ENCODE measurements at places on chromosomes 2 and 18.
A peak's percentile ranks its signal among the peaks of the same experiment; 100 is the strongest.

- DNase-seq = no peak
Measured at GRCh38 chr18:33097126-33097525, 324.3 kb upstream of the KLHL14 start.

GRCh38 chr2:235194351-235194750 is 242.5 kb downstream of the SH3BP4 start:
- peak; percentile 94 for DNase-seq

DNA sequence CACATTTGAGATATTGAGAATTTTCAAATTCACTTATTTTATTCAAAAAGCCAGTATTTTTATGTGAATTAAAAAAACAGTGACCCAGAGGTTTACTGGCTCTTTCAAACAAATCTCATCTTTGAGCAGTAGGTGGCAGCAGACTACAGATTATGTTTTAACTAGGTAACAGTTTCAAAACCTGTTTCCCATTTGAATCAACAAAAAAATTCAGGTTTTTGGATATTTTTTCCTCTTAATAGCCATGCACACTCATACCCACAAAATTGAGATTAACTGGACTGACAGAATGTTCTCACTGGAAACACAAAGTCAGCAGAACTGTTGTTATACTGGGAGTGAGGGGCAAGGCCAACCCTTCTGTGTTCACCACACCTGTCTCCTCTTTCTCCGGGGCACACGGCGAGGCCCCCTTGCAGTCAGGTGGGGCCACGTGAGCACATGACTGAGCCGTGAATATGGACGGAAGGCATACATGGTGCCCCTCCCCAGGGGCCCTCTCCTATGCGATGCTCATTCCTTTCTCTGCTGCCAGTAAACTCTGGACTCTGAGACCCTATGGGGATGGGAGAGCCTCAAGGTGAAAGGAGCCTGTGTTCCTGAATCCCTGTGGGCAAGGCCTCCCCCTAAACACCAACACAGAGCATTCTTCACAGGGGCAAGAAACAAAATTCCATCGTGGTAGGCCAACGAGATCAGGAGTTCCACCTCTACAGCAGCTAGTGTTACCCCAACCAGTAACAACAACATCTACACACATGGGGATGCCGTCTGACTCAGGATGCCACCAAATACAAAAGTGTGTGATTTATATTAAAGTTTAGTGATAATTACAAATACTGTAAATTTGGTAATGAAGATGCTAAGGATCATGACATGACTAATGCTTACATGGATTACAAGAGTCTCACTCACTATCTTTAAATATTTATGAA is 80.4 kb downstream of the LPIN2 start:
- peak; percentile 86 for DNase-seq

DNA sequence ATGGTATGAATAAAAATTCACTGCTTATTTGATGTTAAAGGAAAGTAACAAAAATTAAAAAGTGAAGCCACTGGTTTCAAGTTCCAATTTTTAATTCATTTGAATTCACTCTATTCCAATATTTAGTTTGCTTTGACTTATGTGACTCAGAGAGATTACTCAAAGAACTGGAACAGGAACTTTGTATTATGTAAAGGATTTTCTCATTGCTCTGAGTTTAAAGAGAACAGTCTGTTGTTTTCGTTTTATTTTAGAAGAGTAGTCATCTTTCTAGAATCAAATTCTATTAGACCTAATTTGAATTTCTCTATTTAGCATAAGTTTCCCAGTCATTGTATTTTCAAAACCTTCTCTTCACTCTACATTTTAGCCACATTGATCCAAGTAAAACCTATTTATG is 300.1 kb upstream of the SLC8A1 start:
- no peak for DNase-seq

DNA sequence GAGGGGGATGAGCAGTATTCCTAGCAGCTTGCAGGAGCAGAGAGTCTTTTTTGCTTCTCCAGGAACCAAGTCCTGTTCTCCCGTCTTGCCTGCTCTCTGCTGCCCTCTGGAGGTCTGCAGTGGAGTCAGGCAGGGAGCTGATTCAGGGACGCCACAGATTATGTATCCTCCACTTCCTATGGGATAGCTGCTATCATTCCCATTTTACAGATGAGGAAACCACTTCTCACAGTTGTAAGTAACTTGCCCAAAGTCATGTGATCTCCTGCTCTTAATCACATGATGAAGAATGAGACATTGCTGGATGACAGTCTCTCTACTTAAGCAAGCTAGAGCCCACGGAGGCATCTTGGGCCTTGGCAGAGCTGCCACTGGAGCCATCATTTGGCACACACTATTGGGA is 8.3 kb downstream of the SLC4A5 start:
- peak; percentile 72 for DNase-seq

DNA sequence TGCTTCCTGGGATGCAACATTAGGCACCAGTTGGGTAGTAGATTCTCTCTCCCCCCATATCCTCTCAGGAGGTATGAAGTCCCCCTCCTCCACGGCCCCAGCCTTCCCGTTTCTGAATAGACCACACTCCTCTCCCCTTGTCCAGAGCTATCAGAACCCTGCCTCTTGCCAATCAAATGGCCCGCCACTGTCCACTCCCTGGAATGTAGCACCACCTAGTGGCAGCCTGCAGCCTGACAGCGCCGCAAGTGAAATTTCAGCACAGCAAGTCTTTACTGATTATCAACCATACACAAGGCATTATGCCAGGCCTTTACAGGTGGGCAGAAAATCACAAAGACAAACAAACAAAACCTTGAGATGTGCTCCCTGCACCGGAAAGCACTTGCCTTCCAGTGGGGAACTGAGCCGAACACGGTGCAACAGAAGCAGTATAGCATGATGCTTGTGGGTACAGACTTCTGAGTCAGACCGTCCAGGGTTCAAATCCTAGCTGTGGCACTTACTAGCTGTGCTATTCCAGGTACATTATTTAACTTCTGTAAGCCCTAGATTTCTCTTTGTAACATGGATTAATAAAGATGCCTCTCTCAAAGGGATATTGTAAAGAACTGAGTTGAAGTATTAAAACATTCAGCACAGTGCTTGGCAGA is 174.0 kb downstream of the SMAD2 start:
- DNase-seq = peak; percentile 51

GRCh38 chr2:157782057-157782845 is 93.9 kb downstream of the ACVR1 start:
- DNase-seq = peak; percentile 28

DNA sequence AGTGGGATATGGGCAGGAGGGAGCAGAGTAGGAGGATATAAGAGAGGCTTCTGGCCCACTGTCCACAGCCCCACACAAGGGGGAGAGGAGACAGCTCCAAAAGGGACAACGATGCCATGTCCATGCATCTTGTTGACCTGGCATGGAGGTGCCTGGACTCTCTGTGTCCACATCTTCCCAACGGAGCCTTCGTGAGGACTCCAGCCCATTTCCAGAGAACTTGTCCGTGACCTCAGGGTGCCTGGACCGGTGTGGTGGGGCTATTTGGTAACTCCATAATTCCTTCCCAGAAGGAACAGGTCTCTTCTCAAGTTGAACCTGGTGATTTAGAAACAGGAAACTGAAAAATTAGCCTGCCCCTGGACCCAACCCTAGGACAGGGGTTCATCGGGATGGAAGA is 133.9 kb downstream of the CYP26B1 start:
- DNase-seq = no peak

GRCh38 chr2:2542966-2543611 is 212.0 kb upstream of the MYT1L start:
- no peak for DNase-seq

DNA sequence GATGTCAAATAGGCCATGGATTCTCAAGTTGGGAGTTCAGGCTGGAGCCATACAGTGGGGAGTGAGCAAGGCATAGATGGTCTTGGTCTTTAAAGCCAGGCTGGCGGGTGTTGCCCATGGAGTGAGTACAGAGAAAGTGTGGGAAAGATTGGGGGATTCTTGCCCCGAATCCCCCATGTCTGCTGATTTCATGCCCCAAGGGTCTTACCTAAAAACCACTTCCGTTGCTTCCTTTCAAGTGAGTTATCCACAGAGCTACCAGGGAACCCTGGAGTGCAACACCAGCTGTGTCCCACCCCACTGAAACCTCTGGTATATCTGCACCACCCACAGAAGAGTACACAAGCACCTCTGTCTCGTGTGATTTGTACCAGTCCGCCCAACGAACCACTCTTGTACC is 31.4 kb downstream of the FHOD3 start:
- DNase-seq = no peak

DNA sequence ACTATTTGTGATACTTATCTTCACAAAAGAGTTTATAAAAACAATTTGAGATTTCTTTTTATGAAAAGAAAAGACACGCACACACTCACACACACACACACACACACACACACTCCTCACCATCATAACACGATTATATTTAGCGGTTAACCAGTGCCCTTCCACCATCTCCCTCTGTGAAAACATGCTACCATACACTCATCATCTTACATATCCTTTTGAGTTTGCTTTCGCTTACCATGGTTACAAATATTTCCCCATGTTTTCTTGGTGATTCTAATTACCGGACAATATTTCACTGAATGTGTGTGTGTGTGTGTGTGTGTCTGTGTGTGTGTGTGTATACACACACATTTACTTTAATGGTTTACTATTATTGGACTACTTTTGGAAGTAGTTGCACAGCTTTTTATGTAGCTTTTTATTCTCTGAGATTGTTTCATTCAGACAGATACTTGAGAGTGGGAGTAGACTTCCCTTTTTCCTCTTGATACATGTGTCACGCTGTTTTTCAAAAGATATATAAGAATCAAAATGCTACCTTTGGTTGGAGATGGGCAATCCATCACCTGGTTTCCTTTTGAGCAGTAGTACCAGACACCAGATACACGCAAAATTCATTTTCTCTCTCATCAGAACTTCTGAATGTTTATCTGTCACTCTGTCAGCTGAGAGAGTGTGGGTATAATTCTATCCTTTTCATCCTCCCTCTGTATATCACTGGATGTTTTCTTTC is 138.1 kb downstream of the SETBP1 start:
- DNase-seq = no peak

- DNase-seq = no peak
Measured at GRCh38 chr18:33928231-33928630, 296.5 kb downstream of the NOL4 start.

GRCh38 chr2:219402665-219403515 is 15.2 kb upstream of the DNPEP start:
- DNase-seq = peak; percentile 72

DNA sequence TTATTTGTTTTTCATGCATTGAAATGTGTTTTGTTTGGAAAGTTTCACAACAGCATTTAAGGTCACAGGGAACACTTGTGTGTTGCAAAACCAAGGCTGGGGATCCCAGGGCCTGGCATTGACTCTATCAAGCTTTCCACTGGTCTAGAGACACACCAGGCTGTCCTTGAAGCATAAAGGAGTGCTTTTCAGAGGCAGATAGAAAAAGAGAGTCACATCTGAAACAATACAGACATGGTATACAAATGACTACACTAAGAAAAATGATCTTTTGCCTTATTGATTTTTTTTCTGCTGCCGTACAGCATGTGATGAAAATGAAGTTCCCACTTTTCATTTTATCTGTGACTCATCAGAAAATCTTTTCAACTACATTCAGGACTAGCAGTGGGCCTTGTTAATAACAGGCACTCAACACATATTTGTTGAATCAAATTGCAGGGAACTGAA is 61.9 kb upstream of the ZCCHC2 start:
- no peak for DNase-seq

DNA sequence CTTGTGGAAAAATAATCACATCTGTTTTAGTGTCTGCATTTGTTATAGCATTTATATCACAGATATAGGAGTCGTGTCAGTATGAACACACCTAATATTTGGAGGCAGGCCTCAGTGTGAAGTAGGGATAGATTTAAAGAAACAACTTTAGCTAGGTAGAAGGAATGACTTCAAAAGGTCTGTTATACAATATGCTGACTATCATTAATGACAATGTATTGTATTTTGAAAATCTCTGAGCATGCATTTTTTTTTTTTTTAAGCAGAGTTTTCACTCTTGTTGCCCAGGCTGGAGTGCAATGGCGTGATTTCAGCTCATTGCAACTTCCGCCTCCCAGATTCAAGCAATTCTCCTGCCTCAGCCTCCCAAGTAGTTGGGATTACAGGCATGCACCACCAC is 248.3 kb downstream of the EN1 start:
- no peak for DNase-seq

- no peak for DNase-seq
Measured at GRCh38 chr2:141698500-141698899, 432.3 kb downstream of the LRP1B start.

DNA sequence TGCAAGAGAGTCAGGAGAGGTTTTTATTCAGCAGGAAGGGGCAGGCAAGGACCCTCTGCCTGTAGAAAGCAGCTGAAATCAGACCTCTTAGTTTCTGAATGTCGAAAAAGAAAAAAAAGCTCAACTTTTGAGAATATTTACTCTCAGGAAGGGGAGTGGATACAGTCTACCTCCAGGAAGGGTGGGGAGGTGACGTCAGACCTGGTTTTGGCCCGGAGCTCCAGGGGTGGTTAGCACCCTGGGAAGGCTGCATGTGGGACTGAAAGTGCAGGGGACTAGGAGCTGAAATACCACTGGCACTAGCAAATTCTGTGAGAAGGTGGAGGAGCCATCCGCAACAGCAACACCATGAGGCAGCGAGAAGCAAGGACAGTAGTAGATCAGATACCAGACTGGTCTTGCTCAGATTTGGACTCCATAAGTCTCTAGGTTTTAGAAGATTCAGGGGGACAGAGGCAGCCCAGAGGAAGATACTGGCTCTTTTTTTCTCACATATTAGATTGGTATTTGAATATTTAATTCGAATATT is 19.8 kb downstream of the MC2R start:
- no peak for DNase-seq

DNA sequence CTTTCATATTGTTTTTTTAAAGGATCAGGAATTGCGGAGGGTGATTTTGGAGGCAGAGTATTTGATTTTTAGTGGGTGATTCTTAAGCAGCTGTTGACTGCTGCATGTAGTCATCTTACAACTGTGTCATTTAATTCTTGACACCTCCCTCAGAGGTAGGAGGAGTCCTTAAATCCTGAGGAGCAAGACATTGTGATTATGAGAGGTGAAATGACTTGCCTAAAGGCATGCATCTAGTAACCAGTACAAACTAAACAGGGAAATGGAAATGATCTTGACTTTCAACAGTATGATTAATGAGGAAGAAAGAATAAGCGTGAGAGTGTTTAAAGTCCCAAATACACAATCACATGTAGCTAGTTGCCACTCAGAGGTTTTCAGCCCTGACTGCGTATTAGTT is 440.7 kb downstream of the THSD7B start:
- DNase-seq = no peak

DNA sequence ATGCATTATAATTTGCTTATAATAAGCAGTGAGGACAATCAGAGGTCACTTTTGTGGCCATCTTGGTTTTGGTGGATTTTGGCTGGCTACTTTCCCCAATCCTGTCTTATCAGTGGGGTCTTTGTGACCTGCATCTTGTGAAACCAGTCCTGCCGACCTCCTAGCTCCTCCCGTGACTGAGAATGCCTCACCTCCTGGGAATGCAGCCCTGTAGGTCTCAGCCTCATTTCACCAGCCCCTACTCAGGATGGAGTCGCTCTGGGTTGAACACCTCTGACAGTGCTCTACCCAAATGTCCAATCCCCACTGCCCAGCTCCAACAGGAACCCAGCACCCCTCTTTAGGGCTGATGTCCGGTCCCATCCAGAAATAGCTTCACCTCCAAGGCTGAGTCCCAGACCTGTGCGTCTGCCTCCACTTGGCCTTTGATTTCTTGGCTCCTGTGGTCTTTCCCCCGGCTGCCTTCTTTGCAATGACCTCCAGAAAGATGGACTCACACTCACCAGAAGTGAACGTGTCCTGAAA is 31.3 kb upstream of the PXDN start:
- no peak for DNase-seq

- no peak for DNase-seq
Measured at GRCh38 chr2:70832386-70832785, 3.2 kb downstream of the CD207 start.

Measured in pons (tissue), 1 donor.